ENCODE measurements at places on chromosomes 5 and 9. TPM values are rescaled to one million over a fixed set of nuclear protein-coding genes. Genes with fewer than 3 reads are reported as not detected.

Gene PALM2AKAP2
- total RNA-seq, result 97.6 TPM

Gene NR2F1-AS1
- total RNA-seq, result 10.5 TPM

Gene DEPDC1B
- total RNA-seq, result 0.47 TPM

Gene HMHB1
- not detected for total RNA-seq

Gene NXNL2
- not detected for total RNA-seq

Gene FOXD4L5
- total RNA-seq, result 0.10 TPM
